Activated CD4-positive, alpha-beta T cell treated with anti-CD3 and anti-CD28 coated beads, Interleukin-2, amount 50 U/mL, for 16 hours (primary cell): ENCODE measurements at places on chromosomes 16 and 17.
A peak's percentile ranks its signal among the peaks of the same experiment; 100 is the strongest.

- no peak for DNase-seq
These were observed 139.5 kb upstream of the PMFBP1 start for GRCh38 chr16:72311426-72311825.

DNA sequence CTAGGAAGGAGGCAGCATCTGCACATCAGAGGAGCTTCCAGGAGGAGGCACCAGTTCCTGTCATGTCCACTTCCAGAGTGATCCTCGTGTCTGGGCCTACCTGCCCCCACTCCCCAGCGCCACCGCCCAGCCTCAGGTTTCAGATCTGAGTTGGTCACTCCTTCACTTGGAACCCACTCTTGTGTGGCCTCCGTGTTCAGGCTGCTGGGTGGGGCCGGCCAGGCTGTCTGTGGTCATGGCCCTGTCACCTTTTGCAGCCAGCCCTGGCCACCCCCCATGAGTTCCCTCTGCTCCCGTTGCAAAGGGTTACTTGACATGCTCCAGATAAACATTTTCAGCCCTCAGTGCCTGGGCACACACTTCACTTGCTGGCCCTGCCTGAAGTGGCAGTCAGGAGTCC is 26.6 kb upstream of the SPPL2C start:
- no peak for DNase-seq

- no peak for DNase-seq
These were observed 53.1 kb upstream of the BCO1 start for GRCh38 chr16:81185416-81185815.

- no peak for DNase-seq
These were observed 178.7 kb downstream of the FOXL1 start for GRCh38 chr16:86756882-86757703.

DNA sequence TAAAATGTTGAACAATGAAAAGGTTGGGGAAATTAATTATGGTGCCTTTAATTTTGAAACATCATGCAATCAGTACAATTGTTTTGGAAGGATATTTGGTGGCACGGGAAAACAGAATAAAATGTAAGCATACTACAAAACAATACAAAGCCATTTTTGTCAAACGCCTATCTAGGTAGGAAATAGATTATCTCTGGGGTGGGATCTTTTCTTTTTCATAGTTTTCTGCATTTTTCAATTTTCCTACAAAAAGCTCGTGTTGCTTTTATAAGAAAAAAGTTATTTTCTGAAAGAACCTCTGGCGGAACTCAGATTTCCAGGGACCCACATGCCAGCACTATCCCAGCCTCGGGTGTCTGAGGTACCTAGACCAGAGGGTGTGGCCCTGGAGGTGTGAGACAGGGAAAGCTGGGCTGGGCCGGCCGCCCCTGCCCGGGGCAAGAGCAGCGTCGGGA is 961 bp upstream of the MAP3K3 start:
- DNase-seq, result no peak

GRCh38 chr17:2924211-2924610 is 128.0 kb downstream of the RAP1GAP2 start:
- no peak for DNase-seq

- no peak for DNase-seq
These were observed 27.0 kb upstream of the GNG13 start for GRCh38 chr16:827513-827912.

GRCh38 chr17:18917506-18918032 is 34.4 kb upstream of the SLC5A10 start:
- no peak for DNase-seq

DNA sequence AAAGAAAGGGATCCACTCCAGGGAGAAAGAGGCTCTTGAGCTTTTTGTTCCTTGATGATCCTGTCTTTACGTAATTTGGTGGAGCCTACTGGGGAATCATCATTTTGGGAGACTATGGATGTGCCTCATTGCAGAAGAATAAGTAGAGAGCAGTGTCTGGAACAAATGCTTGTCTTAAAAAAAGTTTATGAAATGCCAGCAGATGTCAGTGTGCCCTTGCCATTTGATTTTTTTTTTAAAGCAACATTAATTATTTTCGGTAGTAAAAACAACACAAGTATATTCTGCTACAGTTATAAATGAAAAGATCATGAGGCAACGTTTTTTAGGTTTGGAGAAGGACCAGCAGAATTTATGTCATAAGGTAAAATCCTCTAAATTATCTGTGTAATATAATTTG is 934.8 kb upstream of the EEF2KMT start:
- no peak for DNase-seq

GRCh38 chr16:58110571-58111301 is 18.4 kb downstream of the CFAP20 start:
- no peak for DNase-seq

DNA sequence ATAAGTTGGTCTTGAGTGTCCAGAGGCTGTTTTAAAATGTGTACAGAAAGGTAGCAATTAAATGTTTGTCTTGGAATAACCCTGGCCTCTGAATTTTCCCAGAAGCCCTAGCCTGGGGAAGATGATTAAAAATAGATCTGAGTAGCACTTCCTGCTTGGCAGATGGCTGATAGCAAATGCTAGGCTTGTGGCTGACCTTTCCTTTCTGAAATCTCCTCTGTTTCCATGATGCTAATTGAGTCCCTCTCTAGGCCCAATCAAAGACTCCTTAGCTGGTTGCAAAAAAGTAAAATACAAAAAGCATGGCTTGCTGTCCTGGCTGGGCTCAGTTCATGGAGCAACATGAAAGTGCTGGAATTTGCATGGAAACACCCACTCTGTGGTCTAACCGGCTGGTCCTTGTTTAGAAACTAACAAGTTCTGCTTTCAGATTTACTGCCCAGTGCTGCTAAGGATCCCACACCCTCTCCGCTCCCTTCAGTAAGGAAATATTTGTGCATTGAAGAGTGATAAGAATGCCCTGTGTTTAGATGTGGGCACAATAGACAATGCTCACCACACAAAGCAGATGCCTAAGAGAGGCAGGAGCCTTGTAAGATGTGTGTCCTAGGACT is 40.8 kb downstream of the YPEL2 start:
- DNase-seq, result peak; percentile 18

- no peak for DNase-seq
These were observed 25.5 kb upstream of the MAP3K14 start for GRCh38 chr17:45342306-45342705.

GRCh38 chr16:63684149-63685101 is 1437.4 kb downstream of the CDH11 start:
- no peak for DNase-seq

- DNase-seq, result no peak
These were observed 4.4 kb upstream of the KRT37 start for GRCh38 chr17:41428591-41429291.

GRCh38 chr17:76689859-76690258 is 20.9 kb downstream of the MXRA7 start:
- no peak for DNase-seq

- DNase-seq, result no peak
These were observed 80.5 kb downstream of the TBC1D16 start for GRCh38 chr17:79955167-79955549.

- DNase-seq, result peak; percentile 58
These were observed 191.5 kb downstream of the SEC14L1 start for GRCh38 chr17:77332034-77332971.

DNA sequence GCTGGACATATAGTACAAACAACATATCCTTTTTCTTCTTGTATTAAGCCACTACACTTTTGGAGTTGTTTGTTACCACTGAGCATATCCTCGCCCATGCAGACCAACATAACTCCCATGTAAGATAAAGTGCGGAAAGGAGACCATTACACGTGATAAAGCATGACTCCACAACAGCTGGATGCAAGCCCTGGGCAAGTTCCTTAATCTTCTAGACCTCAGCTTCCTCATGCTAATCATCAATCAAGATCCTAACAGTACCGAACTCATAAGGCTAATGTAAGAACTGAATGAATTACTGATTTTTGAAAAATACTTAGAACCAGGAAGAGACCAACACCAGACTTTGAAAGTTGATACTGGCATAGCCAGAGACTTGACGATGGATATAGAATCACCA is 47.0 kb upstream of the GSG1L start:
- DNase-seq, result no peak
